ENCODE measurements at places on chromosomes 3 and 15. TPM values are rescaled to one million over a fixed set of nuclear protein-coding genes. Genes with fewer than 3 reads are reported as not detected.

The MED12L gene
- total RNA-seq, result 0.12 TPM

The HOMER2 gene
- 34.1 TPM for total RNA-seq

DNA sequence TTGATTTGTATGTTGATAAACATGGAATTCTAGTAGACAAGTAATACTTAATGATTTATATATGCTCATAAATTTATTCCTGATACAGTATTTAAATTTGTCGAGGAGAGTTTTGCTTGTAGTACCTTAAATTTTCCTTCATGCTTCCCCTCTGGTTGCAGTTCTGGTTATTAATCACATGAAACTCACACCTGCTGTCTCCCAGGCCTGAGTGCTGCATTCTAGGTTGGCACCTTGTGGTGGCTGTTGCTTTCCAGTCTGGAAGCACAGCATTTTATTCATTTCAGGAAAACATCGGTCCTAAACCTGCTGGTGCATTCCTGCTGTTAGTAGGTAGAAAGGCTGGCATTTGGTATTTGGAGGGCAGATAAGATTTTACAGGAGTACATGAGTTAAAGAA lies 44.9 kb downstream of the ATP1B3 start:
- no peak for DNase-seq

GRCh38 chr15:82543160-82543559 lies 2.9 kb upstream of the RPS17 start:
- no peak for DNase-seq

GRCh38 chr3:37024092-37024491 lies 30.8 kb downstream of the MLH1 start:
- no peak for DNase-seq

DNA sequence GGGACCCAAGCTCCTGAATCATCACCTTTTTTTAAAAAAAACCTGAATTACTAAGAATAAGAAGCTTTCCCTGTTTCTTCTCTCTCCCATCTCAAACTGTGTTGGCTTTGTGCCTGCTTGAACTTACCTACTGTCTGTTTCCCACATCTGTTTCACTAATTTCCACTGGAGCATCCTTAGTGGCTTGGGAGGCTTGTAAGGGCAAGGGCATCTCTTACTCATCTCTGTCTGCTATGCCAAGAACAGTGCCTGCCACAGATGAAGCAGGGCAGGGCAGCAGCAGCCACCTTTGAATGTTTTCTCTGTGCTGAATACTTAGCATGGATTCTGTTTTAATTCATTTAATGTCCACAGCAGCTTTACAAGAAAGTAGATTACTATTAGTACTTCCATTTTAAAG lies 42.3 kb downstream of the SNRK start:
- no peak for DNase-seq

DNA sequence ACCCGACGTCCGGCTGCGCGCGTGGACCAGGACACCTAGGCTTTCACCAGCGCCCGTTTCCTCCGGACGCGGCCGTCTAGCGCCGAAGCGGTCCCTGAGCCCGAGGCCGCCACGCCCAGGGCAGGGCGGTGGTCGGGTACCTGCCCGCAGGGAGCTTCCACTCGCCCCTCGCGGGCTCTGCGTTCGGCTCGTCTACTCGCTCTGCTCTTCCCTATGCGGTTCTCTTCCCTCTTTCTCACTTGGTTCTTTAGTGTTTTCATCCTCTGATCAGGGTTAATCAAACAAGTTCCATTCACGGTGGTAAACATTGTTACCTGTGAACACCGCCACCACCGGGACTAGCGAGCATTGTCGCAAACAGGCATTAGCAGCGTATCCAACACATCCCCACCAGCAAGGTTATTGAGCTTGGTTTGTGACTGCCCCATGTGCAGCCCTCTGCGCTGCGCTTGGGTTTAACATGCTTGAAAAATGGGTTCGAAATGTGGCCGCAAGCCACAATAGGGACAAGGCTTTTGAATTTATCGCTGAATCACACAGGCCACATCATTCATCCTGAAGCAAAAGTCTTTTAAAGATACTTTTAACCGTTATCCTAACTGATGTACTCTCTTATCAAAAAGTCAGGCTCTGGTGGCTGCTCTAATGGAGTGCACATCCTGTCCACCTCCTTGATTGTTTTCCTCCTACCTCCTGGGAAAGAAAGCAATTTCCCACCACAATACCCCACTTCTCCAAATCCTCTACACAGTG lies 843 bp upstream of the CD47 start:
- DNase-seq, result no peak

DNA sequence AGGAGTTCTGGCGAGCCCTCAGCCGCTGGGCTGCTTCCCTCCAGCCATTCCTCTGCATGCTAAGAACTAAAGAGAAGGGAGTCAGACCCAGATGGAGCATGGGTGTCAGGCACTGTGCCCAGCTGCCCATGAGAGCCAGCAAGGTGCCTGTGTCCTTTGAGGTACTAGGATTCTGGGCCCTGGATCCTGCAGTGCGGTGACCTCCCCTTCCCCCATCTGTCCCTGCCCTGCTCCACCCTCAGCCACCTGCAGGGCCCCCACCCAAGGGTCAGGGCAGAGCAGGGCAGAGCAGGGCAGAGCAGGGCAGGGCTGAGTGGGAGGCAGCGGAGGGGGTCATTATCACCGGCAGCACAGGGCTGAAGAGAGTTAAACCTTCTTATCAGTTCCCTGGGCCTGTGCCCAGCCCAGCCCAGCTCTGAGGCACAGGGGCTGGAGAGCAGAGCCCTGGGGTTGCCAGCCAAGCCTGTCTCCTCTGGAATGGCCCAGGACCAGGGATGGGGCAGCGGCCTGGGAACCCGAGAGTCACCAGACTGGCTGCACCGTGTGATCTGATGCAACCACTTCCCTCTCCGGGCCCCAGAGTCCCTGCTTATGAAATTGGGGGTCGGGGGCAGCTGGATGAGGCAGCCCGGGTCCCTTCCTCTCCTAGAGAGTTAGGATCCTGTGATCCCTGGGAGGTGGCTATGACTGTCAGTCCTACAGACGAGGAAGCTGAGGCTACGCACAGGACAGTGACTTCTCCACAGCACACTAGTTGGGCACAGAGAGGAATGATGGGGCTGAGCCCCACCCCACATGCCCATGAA lies 17.3 kb downstream of the ZDHHC19 start:
- no peak for DNase-seq

DNA sequence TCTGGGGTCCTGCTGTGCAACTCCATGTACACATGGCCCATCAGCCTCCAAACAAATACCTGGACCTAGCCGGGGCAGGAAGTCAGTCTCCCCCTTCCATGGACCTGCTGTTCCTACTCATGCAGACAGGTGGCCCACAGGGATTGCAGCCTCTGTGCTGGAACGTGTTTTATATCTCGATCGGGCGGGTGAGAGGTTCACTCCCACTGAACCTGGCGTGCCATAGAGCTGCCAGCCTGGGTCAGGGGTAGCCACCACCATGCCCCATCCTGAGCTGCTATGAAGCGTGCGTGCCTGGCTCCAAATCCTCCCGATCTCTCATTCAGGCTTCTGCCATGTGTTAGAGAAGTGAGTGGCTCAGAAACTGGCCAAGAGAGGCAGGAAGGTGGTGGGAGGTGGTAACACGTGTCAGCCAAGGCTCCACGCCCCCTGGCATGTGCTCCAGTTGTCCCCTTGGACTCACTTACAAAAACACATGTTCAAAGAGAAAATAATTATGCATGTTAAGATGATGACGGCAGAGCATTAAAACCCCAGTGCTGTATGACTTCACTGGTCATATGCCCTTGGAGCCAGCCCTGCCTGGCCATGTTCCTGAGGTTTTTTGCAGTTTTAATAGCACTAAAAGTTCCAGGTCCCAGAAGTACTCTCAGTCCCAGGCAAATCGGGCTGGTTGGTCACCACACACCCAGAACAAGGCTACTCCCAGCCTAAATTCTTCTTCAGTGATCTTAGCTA lies 30.6 kb downstream of the CTSH start:
- DNase-seq, result no peak

DNA sequence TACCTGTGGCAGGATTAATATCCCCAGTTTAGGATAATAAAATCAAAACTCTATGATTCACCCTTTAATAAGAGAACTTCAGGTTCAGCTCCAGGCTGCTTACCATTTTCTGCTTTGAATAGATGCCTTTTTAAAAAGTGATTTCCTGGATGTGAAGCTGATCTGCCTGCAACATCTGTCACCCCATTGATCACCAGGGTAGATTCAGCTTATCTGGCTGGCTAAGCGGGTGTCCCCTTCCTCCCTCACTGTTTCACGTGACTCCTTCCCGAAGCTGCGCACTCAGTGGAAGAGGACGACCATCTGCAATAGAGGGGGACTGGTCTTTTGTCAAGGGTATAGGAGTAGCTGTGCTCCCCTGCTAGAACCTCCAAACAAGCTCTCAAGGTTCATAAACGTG lies 128.1 kb downstream of the IL1RAP start:
- DNase-seq, result no peak

DNA sequence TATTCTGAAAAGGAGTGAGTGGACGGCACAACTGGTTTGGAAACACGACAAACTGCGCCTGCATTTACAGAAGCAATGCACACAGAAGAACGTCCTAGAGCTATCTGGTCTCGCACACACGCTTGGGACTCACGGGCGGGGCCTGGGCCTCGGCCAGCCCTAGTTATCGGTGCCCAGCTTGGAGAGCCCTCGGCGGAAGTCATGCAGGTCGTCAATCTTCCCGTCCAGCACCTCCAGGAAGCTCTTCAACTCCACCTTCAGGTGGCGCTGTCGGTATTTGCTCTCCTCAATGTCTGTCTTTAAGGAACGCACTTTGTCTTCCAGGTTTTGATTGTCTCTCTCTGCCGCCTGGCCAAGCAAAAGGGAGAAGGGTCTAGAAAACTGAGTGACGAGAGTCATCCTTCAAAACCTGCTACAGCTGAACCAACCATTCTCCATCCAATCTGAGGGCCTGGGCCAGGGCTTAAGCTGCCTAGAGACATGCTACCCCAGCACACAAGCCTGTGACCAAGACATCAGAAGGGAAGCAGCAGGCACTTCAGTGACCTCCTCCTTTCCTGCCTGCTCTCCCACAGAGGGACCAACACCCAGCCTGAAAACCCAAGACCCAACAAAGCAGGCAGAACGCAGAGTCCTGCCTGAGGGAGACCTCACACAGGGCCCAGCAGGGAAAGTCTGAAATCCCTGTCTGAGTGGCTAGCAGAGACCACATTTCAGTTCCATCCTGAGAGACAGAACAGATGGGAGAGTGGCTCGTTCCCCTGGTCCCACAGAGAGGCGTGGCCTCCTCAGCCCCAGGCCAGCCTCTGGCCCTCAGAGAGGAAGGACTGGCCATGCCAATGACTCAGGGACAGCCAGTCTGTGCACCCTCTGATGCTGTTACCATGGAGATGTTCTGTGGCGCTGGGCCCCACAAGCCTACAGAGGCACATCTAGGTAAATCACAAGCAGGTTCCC lies 40.4 kb downstream of the WHAMM start:
- DNase-seq, result peak; percentile 64

GRCh38 chr3:27141668-27142067 lies 227.5 kb downstream of the NEK10 start:
- DNase-seq, result peak; percentile 21
